GM23248 (cell line): ENCODE measurements at places on chromosomes 12 and 14. TPM values are rescaled to one million over a fixed set of nuclear protein-coding genes. Genes with fewer than 3 reads are reported as not detected.

Gene TUBA1B
- total RNA-seq = 1,598 and 1,776 TPM in 2 replicates

Gene GOLT1B
- 73.0 and 73.3 TPM in 2 replicates for total RNA-seq

DNA sequence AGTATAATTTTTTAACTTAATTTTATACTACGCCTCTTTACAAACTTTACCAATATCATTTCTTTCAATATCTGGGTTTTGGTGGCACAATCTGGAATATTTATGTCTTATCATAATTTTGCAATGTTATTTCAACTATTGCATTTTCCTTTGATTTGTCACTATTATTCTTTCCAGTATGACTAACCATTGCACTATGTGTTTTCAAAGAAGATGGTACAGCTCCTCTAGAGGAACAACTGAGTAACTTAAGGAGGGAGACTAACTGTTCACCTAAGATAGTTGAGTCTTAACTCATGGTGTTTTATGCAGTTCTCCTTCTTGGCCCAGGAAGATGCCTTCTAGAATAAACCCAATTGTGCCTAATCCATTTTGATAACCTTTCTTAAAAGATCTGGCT, 60.5 kb upstream of the KIF21A start:
- H3K27ac ChIP-seq = no peak overlapping the region
- no peaks in the 10 kb centered on the region for H3K36me3 ChIP-seq
- no peaks in the 10 kb centered on the region for H3K27me3 ChIP-seq
- H3K4me1 ChIP-seq = no peaks in the 10 kb centered on the region

Gene ANGEL1
- 3.7 and 7.3 TPM in 2 replicates for total RNA-seq

Gene GALNT9
- 1.4 and 1.5 TPM in 2 replicates for total RNA-seq

DNA sequence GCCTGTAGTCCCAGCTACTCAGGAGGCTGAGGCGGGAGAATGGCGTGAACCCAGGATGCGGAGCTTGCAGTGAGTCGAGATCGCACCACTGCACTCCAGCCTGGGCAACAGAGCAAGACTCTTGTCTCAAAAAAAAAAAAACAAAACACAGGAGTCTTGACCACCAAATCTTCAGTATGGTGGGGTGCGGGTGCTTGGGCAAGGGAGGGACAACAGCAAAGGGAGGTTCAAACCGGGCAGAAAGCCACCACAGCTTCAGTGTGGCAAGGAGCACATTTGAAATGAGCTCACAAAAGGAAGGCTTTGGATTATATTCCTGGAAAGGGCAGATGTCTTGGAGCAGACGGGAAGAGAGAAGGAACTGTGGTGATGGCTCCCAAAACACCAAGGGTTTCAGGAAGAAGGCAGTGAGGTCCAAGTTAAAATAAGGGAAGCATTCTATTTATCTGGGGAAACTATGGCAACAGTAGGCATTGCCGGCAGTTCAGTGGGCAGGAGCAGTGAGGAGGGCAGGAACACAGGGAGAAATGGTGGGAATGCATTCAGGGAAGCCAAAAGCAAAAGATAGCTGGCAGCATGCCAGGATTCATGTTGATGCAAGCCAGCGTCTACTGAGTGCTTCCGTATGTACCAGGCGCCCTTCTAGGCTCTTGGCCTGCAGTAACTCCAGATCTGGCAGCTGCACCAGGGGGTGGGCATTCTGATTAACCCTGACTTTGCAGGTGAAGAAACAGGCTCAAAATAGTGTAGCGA, 51.0 kb upstream of the SRSF5 start:
- peak; percentile 76 for DNase-seq
- H3K36me3 ChIP-seq = 0 out of 2 replicates have a peak, but pooled peaks cover 8% of the 10 kb centered on the region
- H3K4me3 ChIP-seq = no peak overlapping the region
- H3K27me3 ChIP-seq = no peaks in the 10 kb centered on the region
- peak overlapping the region; percentile 96 for H3K27ac ChIP-seq

Gene JKAMP
- total RNA-seq = 120 and 197 TPM in 2 replicates

Gene NOS1
- total RNA-seq = not detected in 2 replicates

DNA sequence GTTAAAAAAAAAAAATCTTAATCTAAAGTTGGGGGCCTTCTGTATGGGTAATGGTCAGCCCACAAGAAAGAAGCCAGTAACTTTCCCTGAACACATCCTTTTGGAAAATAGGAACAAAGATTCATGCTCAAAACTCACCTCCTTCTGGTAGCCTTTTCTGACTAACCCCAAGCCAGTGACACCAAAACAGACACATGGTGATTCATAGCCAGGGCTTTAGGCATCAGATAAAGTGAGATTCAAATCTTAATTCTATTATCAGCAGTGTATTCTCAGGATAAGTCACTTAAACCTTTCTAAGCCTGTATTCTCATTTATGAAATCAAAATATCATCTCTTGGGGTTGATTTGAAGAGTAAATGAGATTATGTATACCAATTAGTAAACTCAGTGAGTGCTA, 4.9 kb downstream of the ATP5MC2 start:
- H3K36me3 ChIP-seq = peaks cover 65% of the 10 kb centered on the region
- H3K4me1 ChIP-seq = peaks cover 21% of the 10 kb centered on the region
- no peak overlapping the region for H3K4me3 ChIP-seq
- no peaks in the 10 kb centered on the region for H3K27me3 ChIP-seq
- H3K27ac ChIP-seq = no peak overlapping the region

Gene DCN
- 432 and 441 TPM in 2 replicates for total RNA-seq

DNA sequence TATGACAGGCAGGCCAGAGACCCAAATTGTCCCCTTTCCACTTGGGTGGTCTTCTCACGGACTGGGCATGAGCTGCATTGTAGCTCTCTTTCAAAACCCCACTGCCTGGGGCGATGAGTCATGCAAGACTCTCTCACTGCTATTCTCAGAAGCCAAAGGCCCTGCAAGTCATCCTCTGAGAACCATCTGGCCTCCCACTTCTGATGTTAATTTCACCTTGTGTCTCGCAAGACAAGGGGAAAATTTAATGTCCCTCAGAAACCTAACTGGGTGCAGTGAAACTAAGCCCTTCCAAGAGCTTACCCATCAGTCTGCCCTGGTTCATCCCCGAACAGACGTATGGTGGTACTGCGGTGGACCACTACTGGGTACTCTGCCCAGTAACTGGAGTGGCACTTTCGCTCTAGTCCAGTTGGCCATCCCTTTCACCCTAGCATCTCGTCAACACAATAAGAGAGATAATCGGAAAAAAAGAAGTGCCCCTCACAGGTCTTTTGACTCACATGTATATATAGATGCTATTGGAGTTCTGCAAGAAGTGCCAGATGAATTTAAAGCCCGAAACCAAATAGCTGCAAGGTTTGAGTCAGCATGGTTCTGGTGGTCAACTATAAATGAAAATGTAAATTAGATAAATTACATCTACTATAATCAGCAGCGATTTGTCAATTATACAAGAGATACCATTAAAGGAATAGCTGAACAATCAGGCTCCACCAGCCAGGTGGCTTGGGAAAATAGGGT, 31.3 kb upstream of the LALBA start:
- no peak overlapping the region for H3K4me3 ChIP-seq
- H3K36me3 ChIP-seq = no peaks in the 10 kb centered on the region
- H3K27ac ChIP-seq = no peak overlapping the region
- H3K4me1 ChIP-seq = no peaks in the 10 kb centered on the region
- H3K27me3 ChIP-seq = no peaks in the 10 kb centered on the region
- peak; percentile 56 for DNase-seq

- no peak overlapping the region for H3K4me3 ChIP-seq
- DNase-seq = peak; percentile 62
- peaks cover 62% of the 10 kb centered on the region for H3K4me1 ChIP-seq
- H3K36me3 ChIP-seq = no peaks in the 10 kb centered on the region
- H3K27me3 ChIP-seq = no peaks in the 10 kb centered on the region
These were observed 118.1 kb upstream of the SLC38A2 start for GRCh38 chr12:46490635-46491034.

- DNase-seq = peak; percentile 63
- H3K4me3 ChIP-seq = no peak overlapping the region
- H3K36me3 ChIP-seq = no peaks in the 10 kb centered on the region
- no peaks in the 10 kb centered on the region for H3K27me3 ChIP-seq
These were observed 4.1 kb downstream of the CKB start for GRCh38 chr14:103518422-103519042.

GRCh38 chr12:88854260-88854659, 274.0 kb upstream of the KITLG start:
- peak overlapping the region; percentile 47 for H3K27ac ChIP-seq
- peaks cover 32% of the 10 kb centered on the region for H3K4me1 ChIP-seq
- no peaks in the 10 kb centered on the region for H3K36me3 ChIP-seq

Gene RPGRIP1
- not detected in 2 replicates for total RNA-seq

Gene RHOJ
- total RNA-seq = 1.2 and 1.6 TPM in 2 replicates

GRCh38 chr14:62691647-62692489, 353.4 kb downstream of the KCNH5 start:
- DNase-seq = peak; percentile 78
- no peaks in the 10 kb centered on the region for H3K4me1 ChIP-seq
- H3K36me3 ChIP-seq = no peaks in the 10 kb centered on the region
- H3K27me3 ChIP-seq = no peaks in the 10 kb centered on the region

Gene IL22
- total RNA-seq = not detected in 2 replicates

DNA sequence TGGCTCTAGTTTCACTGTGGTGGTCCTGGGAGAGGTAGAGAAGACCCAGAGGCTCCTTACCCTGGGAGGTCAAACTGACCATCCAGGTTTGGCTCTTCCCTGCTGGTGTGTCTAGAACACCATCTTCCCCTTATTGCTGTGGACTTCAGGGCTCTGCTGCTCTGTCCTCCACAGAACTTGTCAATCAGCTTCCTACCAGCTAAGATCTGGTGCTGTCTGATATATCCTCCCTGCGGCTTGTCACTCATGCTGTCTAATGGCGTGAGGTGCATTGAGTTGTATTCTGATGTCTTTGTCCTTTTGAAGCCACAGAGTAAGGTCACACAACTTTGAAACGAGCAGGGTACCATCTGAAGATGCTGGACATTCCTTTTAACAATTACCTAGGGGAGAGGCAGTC, 7.2 kb upstream of the C1RL start:
- H3K4me1 ChIP-seq = no peaks in the 10 kb centered on the region
- H3K4me3 ChIP-seq = no peak overlapping the region
- H3K27me3 ChIP-seq = no peaks in the 10 kb centered on the region
- no peak for DNase-seq

DNA sequence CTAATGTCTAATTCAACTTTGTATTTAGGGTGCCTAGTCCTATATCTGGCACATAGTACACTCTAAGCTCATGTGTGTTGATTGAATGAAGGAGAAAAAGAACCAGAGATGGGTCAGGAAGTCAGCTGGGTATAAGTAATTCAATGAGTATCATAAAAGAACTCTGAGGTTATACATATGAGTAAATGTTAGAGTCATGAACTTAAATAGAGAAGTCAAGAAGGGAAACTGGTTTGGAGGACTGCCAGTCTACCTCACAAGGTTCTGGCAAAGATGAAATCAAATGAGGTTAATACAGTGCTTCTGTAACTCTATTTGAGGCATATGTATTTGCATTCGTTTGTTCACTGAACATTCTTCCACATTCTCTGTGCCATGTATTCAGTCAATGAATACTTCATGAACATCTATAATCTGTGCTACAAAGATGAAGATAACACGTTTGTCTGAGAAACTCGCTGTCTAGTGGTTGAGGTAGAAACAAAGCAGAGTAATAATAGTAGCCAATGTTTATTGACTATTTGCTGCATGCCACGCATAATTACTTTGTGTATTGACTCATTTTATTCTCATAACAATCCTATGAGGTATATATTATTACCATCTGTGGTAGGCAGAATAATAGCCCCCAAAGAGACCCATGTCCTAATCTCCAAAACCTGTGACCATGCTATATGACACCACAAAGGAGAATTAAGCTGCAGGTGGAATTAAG, 88.9 kb downstream of the PTGER2 start:
- peaks cover 23% of the 10 kb centered on the region for H3K4me1 ChIP-seq
- no peaks in the 10 kb centered on the region for H3K27me3 ChIP-seq
- no peak overlapping the region for H3K27ac ChIP-seq
- DNase-seq = peak; percentile 36

Gene LMNTD1
- total RNA-seq = 0.13 and 0.43 TPM in 2 replicates

Gene TAMALIN
- 2.2 and 5.9 TPM in 2 replicates for total RNA-seq
